Stromal cell of bone marrow (primary cell): ENCODE measurements at places on chromosomes 13 and 19.

GRCh38 chr13:76756451-76756850, 129.8 kb downstream of the KCTD12 start:
- no peak for DNase-seq

GRCh38 chr19:51094696-51095279, 12.1 kb upstream of the KLK14 start:
- no peak for DNase-seq

- no peak for DNase-seq
Measured at GRCh38 chr19:19205416-19206410, 2.5 kb upstream of the NR2C2AP start.

DNA sequence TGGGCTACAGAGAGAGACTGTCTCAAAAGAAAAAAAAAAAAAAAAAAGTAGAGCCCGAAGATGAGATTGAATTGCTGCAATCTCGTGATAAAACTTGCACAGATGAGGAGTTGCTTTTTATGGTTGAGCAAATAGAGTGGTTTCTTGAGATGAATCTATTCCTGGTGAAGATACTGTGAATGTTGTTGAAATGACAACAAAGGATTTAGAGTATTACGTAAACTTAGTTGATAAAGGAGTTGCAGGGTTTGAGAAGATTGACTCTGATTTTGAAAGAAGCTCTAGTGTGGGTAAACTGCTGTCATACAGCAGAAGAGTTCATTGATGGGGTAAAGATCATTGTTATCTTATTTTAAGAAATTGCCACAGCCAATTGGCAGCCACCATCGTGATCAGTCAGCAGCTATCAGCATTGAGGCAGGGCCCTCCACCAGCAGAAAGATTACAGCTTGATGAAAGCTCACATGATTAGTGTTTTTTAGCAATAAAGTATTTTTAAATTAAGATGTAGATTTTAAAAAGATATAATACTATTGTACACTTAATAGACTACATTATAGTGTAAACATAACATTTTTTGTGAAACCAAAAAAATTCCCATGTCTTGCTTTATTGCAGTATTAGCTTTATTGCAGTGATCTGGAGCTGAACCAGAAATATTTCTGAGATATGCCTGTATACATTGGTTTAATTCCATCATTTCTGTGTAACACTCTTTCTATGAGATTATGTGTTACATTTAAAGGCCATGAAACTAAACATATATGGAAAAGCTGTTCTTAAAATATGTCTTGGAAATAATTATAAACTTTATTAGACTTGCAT, 43.1 kb downstream of the ZMYM2 start:
- no peak for DNase-seq

DNA sequence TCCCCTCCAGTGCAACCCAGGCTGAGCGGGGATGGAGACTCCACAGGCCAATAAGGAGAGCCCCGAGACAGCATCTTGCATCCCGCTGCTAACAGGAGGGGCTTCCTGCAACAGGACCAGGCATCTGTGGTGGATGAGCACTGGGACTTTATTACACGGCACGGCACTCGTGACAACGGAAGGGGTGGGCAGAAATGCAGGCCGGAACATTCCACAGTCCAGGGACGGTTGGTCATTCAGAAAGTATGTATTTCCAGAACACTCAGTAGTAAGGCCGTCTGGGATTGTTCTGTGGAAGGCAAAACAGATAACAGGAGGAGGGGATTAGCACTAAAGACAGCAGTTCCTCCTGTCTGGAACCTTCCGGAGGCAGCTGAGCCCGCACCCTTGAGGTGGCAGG, 3.3 kb upstream of the TM6SF2 start:
- DNase-seq: no peak

DNA sequence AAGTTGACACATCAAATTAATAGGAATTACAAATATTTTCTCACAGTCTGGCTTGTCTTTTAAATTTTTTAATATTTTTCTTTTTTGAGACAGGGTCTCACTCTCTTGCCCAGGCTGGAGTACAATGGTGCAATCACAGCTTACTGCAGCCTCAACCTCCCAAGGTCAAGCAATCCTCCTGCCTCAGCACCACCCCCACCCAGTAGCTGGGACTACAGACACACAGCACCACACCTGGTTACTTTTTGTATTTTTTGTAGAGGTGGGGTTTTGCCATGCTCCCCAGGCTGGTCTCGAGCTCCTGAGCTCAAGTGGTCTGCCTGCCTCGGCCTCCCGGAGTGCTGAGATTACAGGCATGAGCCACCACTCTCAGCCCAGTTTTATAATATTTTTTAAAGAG, 72.0 kb downstream of the SPATA13 start:
- no peak for DNase-seq

DNA sequence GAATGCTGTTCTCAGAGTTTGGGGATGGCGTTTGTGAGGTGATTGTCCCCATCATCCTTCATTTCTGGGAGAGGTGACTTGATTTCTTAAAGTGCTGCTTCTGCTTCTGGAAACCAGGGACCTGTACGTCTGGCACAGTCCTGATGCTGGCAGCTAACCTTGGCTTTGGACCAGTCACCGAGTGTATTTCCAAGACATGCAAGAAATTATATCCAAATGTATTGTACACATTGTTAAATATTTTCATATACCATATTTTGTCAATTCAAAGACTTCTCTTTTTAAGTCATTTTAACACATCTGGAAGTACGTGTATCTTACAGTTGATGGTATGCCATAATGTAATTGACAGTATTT, 97.4 kb downstream of the ARHGEF7 start:
- DNase-seq: no peak

DNA sequence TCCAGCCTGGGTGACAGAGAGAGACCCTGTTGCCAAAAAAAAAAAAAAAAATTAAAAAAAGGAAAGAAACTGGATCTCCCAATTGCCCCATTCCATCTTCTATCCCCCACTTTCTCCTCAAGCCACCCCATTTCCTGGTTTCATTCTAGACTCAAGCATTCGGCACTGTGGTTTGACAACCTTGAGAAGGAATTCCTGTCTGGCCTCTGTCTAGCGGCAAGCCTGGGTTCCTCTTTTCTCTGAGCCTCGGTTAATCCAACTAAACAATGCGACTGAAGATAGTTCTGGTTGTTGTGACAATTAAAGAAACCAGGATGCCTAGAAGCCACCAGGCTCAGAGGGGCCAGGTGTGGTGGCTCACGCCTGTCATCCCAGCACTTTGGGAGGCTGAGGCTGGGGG, 3.3 kb upstream of the C3 start:
- no peak for DNase-seq

- no peak for DNase-seq
Measured at GRCh38 chr19:2538096-2538757, 62.3 kb downstream of the GADD45B start.

DNA sequence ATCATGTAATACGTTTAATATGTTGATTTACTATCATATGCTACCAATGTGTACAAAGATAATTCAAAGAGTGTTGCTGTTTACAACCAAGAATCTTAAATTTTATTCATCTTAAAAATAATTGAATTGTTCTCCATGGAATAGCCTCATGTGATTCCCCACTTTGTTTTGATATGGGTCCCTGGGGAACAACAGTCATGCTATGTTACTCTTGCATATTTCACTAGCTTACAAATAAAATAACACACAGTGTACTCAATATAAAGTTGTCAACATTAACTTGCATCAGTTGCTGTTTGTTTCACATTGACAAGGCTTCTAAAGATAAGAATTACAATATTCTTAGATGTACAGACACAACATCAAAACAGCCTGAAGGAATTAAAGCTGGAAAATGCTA, 2.3 kb downstream of the ENOX1 start:
- peak; percentile 27 for DNase-seq

DNA sequence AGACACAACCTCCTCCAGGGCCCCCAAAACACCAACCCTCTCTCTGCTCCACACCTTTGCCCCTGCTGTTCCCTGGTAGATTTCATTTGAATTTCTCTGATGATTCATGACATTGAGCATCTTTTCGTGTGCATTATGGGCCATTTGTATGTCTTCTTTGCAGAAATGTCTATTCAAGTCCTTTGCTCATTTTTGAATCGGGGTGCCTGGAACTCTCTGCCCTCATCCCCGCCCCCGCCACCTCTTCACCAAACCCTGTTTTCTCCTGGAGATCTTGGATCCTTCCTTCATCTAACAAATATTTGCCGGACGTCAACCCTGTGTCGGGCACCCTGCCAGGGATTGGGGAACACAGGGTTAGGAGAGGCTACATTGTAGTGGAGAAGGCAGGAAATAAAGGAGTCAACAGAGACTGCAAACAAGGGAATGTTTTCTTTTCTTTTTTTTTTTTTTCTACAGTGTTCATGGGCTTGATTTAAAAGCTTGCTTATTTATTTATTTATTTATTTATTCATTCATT, 25.5 kb upstream of the SLC1A5 start:
- no peak for DNase-seq

DNA sequence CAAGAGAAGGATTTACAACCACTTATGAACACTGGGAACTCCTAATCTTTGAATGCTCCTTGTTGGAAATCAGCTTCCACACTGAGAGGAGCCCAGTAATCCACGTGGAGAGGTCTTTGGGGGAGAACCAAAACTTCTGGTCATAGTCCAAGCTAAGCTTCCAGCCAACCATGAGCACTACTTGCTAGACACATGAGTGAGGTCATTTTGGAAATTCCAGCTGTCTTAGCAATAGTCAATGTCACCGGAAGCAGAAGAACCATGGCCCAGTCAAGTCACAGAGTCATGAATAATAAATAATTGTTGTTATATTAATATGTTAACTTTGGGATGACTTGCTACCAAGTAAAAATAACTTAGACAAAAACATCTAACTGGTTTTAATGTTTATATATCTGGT, 324.9 kb upstream of the SGCG start:
- DNase-seq: no peak

- DNase-seq: no peak
Measured at GRCh38 chr19:10816691-10817090, 19.3 kb downstream of the TMED1 start.

DNA sequence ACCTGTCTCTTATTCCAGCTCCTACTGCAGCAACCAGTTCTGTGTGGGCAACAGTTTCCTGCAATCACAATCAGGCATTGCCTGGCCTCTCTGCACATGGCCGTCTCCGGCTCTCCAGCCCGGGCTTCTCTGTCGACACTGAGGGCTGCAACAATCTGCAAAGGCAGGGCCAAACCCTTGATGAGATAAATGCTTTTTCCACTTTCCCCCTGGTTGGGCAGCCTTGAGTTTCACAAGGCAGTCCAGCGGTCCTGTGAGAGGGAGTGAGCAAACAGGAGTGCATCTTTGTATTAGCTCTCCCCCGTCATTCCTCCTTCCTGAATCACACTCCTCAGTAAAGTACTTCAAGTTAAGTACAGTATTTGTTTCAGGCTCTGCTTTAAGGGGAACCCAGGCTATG, 40.7 kb upstream of the VWA8 start:
- peak; percentile 65 for DNase-seq

DNA sequence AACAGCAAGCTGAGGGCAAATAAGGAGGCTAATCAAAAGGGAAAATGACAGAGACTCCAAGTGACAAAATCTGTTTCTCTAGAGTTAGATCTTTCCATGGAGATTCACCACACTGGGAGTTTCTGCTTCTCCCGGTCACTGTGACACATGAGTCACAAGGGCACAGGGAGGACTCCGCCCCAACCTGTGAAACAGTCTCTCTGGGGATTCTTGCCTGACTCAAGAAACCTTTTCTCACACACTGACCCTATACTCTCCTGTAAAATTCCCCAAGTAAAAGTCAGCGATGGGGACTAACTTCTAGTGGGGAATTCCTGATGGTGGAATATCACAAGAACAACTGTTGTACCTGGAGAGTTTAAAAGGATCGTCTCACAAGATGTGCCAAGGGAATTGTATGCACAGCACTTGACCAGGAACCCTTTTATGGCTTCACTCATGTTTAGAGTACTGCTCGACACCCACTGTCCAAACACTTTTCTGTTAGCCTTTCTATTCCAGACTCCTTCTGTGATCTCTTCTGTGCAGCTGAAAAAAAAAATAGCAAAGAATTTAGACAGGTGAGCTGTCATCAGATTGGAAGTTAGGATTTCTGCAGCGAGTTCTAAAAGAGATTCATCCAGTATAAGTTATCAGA, 46.8 kb upstream of the URAD start:
- DNase-seq: no peak

DNA sequence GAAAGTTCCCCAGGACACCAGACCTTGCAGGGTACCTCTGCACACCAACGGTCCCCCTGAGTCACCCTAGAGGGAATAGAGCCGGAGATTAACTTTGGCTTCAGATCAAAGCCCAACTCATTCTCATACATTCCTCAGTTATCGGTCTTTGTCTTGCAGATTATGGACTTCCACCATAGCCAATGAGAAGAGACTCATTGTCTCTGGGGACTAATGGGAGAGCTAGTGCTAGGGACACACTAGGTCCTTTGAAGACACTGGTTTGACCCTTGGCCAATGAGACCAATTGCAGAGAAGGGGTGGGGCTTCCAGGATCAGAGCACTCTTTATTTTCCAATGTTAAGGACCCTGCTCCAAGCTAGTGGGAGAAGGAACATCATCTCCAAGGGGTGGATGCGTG, 6.1 kb downstream of the KLK7 start:
- DNase-seq: no peak

GRCh38 chr13:41548910-41549309, 91.6 kb downstream of the RGCC start:
- DNase-seq: no peak

DNA sequence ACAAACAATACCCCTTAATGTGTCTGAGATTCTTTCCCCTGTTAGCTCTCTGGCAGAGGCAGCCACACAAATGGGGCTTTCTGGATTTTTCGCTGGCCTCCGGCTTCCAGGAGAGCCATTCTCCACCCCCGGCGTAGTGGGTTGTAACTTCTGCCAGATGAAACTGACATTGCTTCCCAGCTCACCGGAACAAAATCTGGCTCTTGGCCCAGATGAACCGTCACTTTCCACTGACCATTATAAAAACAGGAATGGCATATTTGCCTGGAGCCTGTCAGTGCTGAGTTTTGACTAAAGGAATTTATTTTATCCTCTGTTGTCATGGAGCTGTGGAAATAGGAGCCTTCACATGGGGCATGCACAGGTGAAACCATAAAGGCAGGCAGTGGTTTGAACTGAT, 120.6 kb upstream of the GPR12 start:
- DNase-seq: peak; percentile 6

DNA sequence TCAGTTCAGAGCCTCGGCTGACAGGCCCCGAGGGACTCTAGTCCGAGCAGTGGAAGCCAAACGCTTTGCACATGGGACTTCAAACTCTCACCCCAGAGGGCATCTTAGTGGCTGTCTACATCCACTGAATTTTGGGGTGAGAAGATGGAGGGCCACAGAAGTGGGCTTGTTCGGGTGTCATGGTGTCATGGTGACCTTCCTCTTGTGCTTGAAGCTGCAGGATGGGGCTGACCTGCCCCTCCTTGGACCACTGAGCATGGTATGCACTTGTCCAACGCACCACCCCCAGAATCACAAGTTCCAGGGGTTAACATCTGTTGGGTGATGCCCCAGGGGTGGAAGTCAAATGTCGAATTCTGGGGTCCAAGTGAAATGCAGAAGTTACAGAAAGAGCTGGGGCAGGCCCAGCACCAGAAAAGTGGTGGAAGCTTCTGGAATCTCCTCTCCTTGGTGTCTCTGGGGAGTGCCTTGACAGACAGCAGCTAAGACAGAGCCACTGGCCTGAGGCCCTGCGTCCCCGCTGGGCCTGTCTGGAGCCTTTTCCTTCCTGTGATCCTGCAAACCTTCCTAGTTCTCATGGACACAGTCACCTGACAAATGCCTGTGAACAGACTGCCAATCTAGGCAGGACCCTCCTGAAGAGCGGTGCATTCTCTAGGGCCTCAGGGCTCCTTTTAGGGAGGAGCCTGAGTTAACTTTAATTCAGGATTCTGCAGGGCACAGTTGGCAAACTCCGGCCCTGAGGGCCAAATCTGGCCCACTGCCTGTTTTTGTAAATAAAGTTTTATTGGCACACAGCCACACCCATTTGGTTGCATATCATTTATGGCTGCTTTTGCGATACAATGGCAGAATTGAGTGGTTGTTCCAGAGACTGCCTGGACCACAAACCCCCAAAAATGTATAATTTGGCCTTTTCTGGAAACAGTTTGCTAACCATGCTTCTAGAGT, 65.1 kb upstream of the RANBP3 start:
- no peak for DNase-seq
